NB4 (cell line): ENCODE measurements at places on chromosomes 12 and 14.
A peak's percentile ranks its signal among the peaks of the same experiment; 100 is the strongest.

GRCh38 chr14:49977126-49977841 lies 84.4 kb downstream of the ARF6 start:
- peak; percentile 61 for DNase-seq

GRCh38 chr12:79988368-79988767 lies 53.5 kb upstream of the PPP1R12A start:
- no peak for DNase-seq

GRCh38 chr12:120048263-120048662 lies 59.2 kb downstream of the BICDL1 start:
- no peak for DNase-seq

DNA sequence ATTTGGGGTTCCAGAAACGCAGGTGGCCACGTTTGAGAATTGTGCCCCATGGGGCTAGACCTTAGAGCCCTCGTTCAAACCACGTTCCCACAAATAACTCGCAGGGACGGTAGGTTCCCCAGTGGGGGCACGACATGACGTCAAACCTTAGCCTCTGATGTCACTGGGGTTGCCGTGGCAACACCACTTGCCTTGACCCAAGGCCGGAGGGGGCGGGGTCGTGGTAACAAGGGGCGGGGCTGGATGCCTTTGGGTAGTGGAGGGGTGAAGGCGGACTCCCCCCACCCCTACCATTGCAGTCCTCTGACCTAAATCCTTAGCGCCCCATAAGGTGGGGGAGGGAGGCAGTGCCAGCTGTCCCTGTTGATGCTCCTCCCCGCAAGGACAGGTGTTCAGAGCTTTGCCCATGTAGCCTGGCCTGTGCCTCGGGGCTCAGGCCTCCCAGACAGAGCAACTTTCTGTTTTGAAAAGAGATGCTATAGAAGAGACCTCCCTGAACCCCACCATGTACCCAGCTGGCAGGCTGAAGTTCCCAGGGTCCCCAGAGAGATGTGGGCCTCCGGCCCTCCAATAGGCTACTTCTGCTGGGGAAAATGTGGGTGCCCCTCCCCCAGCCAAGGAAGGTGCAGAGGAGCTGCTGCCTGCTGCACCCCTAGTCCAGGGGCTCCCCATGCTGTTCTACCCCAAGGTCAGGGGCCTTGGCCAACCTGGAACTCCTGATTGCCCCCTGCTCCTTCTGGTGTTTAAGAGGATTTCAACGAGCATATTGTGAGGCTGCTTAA lies 1.9 kb downstream of the FAM222A start:
- peak; percentile 41 for DNase-seq

GRCh38 chr14:85280074-85280473 lies 249.9 kb upstream of the FLRT2 start:
- no peak for DNase-seq

GRCh38 chr14:82341261-82341810 lies 807.7 kb upstream of the SEL1L start:
- DNase-seq, result no peak
